ENCODE measurements at places on chromosomes 4 and X.

- no peak for DNase-seq
These were observed 195.9 kb downstream of the KDR start for GRCh38 chr4:54929459-54929858.

DNA sequence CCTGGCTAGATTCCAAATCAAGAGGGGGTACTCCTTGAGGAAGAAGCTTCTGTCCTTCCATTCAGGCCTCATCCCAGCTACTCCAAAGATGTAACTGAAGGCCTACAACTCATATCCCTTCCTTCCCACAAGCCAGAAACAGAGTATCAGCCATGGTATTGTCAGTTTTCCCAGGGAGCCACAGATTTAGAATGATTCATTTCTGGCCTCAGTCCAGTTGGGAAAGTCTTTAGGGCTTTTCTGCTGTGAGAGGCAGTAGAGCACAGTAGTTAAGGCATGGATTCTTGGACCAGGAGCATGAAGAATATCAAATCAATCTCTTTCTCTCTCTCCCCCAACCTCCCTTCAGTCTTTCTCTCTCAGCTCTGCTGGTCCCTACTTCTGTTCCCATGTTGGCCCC lies 505.0 kb downstream of the BCOR start:
- DNase-seq, result no peak

GRCh38 chrX:17662391-17662790 lies 74.9 kb upstream of the SCML1 start:
- no peak for DNase-seq

DNA sequence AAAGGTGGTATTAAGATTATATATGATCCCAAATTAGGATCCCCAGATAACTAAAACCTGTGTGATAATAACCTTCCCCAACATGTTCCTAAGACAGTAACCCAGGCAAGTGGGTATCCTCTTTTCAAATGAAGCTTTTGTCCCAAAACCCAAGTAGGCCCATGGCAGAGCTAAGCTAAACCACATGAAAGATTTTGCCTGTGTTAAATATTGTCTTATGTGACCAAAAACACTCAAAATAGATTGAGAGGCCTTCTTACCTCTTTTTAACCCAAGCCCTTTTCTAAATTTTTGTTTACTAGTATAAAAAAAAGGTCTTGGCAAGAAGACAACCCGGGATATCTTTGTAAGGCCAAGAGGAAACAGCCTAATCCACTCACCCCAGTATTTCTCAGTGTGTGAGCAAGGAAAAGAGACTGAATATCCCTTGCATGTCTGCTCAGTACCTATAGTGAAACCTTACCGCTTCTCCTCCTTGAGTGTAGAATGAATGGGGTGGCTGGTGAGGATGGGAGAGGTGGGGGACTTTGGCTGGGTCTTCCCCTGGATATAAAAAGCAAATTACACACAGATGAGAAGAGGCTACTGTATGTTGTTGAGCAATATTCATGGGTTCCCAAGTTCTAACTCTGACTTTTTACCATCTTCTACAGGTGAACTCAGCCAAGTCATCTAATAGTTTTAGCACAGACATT lies 188.8 kb upstream of the BMP3 start:
- no peak for DNase-seq

Data from NCI-H460 (cell line).